ENCODE measurements at places on chromosomes 5 and 9.
A peak's percentile ranks its signal among the peaks of the same experiment; 100 is the strongest.

DNA sequence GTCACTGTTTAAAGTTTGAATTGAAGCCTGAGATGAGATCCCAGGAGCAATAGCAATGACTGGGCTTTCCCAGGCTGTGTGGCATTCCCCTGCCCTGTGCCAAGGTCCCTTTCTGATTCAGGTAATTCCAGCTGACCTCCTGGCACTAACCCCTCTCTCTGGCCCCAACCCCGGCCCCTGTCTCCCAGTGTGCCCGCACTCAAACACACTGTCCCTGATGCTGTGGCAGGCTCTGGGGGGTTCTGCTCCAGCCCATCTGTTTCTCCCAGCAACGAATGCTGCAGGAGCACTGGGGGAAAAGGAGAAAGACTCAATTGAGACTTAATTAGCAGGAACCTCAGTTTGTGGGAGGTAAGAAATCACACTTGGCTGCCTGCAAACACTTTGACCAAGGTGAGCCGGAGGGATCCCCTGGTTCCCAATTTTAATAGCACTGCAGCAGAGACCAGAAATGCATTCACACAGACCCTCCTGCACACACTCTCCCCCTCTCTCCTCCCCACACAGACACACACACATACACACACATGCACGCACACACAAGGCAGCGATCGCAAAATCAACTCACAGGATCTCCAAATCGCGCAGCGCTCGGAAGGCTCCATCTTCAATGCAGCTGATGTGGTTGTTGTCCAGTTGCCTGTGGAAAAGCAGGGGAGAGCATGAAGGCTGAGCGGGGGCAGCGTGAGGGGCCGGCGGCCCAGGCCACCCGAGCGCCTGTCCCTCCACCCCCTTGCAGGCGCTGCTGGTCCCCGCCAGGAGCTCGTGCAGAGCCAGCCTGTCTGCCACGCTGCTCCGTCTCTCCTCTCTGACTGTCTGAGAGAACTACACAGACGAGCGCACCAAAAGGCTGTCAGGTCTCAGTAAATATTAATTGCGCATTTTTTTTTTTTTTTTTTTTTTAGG lies 265.1 kb upstream of the PANK3 start:
- DNase-seq = no peak

DNA sequence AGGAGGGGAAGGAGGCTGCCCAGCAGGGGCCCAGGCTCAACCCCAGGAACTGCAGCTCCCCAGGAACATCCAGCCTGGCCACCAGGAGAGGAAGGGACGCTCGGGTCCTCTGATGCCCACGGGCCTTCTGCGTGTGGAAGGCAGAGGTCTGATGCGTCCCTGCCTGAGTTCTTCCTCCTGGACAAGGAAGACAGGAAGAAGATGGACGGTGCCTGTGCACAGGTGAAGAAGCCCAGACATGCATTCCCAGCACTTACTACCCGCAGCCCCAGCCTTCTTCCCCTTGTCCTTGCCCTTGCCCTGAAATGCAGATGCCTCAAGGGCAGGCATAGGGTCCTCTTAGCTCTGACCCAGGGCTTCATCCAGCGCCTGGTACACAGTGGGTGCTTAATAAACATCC lies 56.7 kb upstream of the IRX1 start:
- no peak for DNase-seq

DNA sequence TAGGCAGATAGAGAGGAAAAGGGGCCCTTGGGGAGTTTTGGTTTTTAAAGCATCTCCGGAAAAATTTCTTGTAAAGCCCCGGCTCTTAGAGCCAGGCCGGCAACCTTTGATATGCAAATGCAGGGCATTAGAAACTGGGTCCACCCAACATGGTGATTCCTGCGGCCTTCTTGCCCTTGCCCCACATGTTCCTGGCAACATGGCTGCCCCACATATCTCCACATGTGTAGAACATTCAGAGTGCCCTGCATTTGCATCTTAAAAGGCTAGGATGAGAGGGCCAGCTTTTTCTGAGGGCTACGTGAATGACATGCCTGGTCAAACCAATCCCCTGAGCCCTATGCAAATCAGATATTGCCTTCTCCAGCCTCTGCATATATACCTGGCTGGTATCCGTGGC lies 5.0 kb upstream of the SNAPC3 start:
- DNase-seq = no peak

DNA sequence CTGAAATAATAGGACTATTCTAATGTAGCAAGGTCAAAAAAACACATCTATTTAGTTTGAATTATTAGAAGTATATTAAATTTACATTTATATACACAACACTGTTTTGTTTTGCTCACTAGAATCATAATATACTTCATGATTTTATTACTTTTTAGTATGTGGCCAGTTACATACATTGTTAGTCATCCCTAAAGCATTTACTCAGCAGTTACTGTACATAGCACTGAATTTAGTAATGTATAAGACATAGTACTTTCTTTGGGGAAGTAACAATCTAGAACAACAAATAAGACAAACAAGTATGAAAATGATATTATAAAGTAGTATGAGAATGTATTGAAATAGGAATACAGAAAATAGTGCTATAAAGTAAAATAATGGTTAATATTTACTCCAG lies 28.2 kb downstream of the ERCC8 start:
- peak; percentile 30 for DNase-seq

- DNase-seq = no peak
Measured at GRCh38 chr9:110874963-110875674, 163.2 kb downstream of the LPAR1 start.

DNA sequence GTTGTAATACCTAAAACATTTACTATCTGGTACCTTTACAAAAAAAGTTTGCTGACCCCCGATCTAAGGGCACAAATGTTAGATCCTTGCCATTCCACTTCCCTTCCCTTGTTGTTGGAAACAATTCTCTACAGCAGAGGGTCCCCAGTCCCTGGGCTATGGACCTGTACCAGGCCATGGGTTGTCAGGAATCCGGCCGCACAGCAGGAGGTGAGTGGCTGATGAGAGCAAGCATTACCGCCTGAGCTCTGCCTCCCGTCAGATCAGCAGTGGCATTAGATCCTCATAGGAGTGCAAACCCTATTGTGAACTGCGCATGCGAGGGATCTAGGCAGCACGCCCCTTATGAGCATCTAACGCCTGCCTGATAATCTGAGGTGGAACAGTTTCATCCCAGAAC lies 248.5 kb downstream of the AP3B1 start:
- no peak for DNase-seq

- DNase-seq = no peak
Measured at GRCh38 chr5:135324897-135325650, 74.0 kb downstream of the MACROH2A1 start.

DNA sequence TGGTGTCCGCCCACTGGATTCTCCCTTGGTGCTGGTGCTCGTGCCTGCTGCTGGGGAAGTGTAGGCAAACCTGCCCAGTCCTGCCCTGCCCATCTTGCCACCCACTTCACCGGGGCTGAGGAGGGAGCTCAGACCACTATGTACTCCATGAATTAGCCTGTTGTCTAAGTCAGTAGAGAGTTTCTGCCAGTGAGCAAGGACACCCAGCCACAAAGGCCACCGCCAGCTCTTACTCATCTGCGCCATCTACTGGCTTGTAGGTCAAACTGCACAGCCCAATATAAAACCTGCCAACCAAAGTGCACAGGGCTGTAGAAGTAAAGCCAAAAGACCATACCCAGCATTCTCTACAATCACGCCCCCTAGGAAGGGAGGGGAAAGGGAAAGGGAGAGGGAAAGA lies 102.3 kb downstream of the GLIS3 start:
- DNase-seq = no peak

- peak; percentile 81 for DNase-seq
Measured at GRCh38 chr5:150636391-150637244, 3.8 kb upstream of the SYNPO start.

DNA sequence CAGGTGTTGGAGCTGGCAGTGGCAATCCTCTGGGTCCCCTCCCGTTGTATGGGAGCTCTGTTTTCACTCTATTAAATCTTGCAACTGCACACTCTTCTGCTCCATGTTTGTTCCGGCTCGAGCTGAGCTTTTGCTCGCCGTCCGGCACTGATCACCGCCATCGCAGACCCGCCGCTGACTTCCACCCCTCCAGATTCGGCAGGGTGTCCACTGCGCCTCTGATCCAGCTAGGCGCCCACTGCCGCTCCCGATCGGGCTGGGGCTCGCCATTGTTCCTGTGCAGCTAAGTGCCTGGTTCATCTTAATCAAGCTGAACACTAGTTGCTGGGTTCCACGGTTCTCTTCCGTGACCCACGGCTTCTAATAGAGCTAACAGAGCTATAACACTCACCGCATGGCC lies 23.2 kb downstream of the ANKH start:
- no peak for DNase-seq

DNA sequence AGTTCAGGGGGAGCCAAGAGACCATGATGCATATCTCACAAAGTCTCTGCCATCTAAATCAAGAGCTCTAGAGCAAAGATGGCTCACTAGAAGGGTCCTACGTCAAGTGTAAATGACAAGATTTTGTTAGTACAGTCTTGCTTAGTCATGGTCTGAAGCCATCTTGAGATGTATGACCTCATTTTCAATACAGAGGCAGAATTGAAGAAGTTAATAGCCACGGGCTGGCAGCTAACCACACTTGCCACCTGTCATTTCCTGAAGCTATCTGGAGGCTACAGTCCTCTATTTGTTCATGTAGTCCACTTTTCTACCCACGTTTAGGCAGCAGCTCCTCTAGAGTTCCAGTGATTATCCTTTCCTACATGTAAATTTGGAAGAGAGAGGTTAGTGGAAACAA lies 231.7 kb upstream of the CDH12 start:
- DNase-seq = no peak

DNA sequence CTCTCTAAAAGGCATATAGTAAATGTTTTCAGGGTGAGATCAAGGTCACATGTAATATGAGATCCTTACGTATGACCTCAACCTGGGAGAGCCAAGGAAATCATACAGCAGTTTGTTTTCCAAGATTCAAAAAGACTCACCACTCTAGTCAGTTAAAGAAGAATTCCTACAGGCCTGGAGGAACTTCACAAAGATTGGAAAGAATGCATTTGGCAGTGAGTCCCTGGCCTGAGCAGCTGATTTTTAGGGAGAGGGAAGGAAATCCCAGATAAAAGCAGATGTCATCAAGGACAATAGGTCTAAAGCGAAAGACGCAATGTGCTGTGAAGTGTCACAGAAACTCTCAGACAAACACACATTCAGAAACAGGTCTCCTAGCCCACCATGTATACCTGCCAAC lies 424.0 kb upstream of the ZNF462 start:
- DNase-seq = peak; percentile 2

GRCh38 chr5:79436224-79436623 lies 77.7 kb downstream of the HOMER1 start:
- peak; percentile 80 for DNase-seq

- no peak for DNase-seq
Measured at GRCh38 chr5:89480406-89481007, 597.5 kb upstream of the MEF2C start.

DNA sequence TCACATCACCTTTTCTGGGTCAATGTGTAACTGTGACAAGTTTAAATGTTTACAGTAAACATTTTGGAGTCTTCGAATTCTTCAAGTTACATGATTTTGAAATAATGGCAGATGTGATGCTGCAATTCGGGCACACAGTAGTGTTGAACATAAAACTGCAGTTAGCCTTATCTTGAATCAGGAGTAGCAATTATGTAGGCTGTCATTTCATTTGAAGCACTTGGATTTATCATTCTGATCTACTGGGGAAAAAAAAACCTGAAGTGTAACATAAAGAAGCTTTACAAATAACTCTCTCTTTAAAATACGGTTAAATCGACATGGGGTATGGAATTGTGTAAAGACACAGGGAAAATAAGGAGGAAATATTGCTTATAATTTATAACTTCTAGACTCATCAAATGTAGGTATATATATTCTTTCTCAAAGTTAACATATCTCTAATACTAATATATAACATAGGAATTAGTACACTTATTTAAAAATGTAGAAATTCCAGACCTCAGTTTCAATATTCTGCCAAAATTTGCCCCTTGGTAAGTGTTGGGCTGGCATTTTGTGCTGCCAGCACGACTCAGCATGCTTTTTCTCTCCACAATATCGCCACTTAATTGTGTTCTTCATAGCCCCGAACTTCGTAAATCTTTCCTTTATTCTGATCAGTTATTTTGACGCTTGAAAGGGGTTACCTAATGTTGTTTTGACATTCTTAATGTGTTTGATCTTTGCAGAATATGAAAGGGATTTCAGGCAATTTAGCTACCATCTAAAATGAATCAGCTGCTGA lies 226.7 kb downstream of the PRR16 start:
- no peak for DNase-seq

DNA sequence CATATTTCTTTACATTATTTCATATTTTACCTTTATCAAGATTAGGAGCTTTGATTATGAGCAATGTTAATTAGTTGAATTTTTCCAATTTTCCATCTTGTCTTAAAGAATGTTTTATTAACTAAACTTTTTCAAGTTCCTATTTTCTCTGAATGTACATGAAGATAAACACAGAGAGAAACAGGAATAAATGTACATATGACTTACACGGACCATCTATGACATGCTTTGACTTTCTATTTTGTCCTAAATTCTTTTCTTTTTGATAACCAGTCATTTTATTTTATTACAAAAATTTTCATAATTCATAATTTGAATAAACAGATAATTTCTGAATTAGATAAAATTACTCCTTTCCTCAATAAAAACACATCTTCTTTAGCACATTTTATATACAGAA lies 1038.8 kb upstream of the ARRDC3 start:
- no peak for DNase-seq

DNA sequence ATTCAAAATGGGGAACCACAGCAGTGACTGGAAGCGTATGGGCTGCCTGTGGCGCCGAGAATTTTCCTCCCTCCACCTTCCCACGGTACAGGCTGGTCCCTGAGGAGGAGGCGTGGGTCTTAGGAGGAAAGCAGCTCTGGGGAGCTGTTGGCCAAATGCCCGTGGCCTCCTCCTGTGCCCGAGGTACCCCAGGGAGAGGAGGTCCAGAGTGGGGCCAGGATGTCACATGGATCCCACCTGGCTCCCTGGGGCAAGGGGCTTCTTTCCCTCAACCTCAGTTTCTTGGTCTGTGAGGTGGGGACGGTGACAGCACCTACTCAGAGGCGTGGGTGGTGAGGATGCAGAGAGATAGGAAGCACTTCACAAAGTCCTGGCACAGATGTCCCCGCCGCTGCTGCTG lies 16.5 kb downstream of the PRRX2 start:
- DNase-seq = no peak

DNA sequence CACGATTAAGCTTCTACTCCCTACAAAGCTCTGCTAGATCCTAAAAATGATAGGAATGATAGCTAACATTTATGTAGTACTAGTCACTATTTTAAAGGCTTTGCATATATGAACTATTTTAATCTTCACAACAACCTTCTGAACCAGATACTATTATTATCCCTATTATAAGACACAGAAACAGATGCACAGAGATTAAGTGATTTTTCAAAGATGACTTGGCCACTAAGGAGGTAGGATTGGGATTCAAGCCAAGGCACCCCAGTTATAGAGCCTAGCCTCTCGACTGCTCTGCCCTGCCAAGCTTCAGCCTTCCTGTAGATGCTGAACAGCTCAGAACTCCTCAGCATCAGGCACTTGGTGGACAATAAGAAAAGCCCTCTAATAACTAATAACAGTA lies 200.9 kb upstream of the PTGER4 start:
- peak; percentile 90 for DNase-seq
